Stimulated activated CD8-positive, alpha-beta memory T cell treated with anti-CD3 and anti-CD28 coated beads, Interleukin-4, amount 100 ng/mL, for 4 hours (primary cell): ENCODE measurements at places on chromosomes 2 and 18.

DNA sequence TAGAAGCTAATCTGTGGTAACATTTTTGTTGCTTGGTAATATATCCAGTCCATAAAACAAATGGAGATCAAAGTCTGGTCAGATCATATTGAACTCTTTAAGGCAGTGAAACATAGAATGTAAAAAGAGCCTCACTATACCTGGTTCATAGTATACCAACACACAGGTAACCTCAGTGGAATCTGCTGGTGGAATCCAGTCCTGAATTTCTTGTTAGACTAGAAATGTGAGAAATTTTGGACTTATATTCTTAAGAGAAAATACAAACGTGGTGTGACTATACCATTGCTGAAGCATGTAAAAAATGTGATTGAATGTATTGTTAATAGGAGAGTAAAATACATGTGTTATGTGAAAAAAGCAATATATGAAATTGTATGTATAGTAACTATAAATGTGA lies 46.1 kb upstream of the GRHL1 start:
- no peak for DNase-seq

GRCh38 chr2:137118140-137118539 lies 352.8 kb downstream of the THSD7B start:
- DNase-seq, result no peak

DNA sequence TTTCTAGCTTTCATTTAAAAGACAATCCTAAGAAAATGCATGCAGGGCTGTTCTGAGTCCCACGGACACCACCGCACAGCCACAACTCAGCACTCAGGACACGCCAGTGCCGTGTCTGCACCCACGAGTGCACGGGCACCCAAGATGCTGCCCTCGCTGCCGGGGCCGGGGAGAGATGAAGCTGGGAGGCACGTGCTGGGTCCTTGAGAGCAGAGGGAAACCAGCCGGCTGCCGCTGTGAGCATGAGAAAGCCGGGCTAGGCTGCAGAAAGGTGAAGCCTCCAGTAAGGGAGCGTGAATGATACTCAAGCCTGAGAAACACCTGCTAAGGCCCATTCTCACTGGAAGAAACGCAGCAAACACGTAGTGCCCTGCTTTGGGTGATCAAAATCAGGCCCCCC lies 4.8 kb downstream of the COPS9 start:
- no peak for DNase-seq

DNA sequence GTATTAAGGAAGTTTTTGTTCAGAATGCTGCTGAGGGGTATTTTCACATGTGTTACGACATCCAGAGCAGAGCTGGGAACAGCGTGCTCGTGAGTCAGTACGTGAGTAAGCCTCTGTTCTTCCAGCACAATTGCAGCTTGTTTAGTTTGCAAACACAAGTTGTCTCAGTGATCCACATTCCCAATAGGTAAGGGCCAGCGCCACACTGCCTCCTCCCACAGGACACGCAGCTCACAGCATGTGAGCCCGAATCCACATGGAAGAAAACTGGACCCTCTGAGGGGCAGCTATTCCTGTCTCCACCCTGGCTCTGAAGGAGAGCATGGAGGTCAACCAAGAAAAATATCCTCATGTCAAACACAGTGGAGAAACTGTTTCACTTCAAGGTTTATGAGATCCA lies 173.9 kb upstream of the PID1 start:
- no peak for DNase-seq

DNA sequence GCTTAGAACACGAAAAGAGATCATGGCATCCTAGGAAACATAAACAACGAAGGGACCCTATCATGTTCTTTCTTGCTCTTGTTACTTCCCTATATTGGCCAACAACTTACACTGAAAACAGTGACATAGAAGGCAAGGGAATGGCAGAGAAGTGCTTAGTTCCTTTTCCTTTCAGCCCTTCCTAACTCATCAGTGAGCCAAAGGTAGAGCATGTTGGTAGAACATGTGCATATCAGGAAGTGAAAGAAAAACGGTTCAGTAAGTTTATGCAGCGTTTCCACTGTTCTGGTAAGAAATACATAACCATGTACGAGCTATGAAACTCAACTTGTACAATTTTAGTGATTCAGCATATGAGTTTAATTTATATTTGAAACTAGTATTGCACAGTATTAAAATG lies 21.7 kb downstream of the AKAIN1 start:
- DNase-seq, result no peak

DNA sequence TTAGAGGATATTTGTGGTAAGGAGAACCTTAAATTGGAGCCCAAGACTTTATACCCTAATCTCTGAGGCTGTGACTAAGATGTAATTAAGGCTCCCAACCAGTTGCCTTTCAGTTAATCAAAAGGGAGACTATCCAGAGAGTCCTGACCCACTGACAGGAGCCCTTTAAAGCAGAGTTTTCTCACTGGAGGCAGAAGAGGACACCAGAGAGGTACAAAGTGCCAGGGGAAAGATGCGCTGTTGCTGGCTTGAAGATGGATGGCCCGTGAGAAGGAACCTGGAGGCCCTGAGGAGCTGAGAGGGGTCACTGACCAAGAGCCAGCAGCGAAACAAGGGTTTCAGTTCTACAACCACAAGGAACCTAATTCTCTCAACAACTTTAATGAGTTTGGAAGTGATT lies 137.3 kb downstream of the TMEM131 start:
- DNase-seq, result no peak

DNA sequence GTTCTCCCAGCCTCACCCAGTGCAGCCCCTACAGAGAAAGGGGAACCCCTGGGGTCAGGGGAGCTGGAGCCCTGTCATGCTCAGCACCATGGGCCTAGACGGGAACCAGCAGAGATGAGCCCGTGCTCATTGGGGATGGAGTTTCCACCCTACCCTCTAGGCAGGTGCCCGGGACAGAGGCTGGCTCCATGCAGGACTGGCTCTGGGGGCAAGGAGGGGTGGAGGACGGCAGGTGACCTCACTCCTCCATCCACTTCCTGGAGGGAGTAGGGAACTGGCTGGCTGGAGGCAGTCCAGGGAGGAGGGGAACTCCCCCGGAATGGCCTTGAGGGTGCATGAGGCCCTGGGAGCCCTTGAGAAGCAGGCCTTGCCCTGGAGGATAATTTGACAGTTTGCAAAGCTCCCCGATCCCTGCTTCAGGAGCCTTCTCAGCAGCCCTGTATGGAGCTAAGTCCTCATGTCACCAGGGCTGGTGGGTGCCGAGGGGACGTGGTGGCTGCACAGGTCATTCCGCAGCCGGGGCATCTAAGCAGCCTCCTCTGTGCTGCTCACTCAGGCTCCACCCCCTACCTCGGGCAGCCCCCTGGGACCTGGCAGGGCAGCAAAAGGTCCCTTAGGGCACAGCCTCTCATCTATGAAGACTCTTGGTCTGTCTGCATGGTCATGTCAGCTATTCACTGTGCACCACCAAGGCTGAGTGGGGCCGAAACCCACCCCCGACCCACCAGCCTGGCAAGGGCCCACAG lies 2.1 kb downstream of the NEURL3 start:
- DNase-seq, result no peak

- DNase-seq, result no peak
Measured at GRCh38 chr18:3649633-3650426, 199.9 kb downstream of the TGIF1 start.

DNA sequence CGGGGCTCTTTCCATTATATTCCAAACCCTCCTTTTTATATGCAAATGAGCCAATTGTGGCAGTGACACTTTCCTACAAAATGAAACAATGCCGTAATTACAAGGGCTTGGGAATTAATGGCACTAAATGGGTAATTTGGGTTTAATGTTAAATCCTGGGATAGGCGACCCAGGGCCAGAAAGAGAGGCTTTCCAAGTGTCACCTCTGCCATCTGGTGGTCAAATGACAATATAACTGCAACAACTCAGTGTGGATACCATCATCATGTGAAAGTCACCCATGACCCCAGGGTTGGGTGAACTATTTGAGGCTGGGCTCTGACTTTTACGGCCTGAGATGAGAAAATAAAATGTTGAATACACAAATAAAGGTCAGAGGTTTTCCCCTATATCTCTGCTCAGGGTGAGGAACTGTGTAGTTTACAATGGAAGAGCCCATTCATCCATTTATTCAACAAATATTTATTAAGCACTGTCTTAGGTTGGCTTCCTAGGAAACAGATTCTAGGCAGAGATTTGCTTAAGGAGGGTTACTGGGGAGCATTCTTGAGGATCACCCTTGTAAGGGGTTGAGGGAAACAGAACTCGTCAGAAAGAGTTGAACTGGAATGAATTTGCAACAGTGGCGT lies 13.6 kb upstream of the THADA start:
- no peak for DNase-seq

DNA sequence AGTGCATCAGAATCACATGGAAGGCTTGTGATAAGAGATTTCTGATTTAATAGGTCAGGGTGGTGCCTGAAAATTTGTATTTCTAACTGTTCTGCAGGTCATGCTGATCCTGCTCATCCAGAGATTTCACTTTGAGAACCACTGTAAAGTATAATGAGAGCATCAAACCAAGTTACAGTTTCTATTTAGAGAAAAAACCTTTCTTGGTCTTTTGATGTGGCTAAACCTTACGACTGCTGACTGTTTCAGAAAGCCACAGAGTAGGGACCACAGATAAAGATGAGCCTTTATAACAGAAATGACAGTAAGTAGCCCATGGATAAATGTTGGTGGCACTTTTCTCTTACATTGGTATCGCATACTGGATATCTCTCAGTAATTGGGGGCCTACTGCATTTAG lies 109.4 kb upstream of the FANCL start:
- no peak for DNase-seq

DNA sequence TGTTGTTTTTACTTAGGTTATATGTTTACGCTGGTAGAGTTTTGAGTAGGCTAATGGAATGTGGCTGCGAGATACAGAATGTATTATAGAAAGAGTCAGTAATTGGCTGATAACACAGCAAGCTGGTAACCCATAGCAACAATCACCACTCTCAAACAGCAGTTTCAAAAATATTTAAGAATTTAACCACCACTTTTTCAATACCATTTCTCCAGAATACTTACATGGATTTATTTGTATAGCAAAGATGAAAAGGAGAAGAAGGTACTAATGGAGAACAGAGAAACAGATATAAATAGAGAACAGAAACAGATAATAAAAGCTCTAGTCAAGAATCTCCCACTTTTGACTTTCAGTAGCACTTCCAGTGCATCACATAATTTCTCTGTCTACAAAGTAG lies 188.3 kb upstream of the SLC39A10 start:
- DNase-seq, result no peak

GRCh38 chr2:189866296-189866695 lies 82.0 kb downstream of the PMS1 start:
- DNase-seq, result no peak

DNA sequence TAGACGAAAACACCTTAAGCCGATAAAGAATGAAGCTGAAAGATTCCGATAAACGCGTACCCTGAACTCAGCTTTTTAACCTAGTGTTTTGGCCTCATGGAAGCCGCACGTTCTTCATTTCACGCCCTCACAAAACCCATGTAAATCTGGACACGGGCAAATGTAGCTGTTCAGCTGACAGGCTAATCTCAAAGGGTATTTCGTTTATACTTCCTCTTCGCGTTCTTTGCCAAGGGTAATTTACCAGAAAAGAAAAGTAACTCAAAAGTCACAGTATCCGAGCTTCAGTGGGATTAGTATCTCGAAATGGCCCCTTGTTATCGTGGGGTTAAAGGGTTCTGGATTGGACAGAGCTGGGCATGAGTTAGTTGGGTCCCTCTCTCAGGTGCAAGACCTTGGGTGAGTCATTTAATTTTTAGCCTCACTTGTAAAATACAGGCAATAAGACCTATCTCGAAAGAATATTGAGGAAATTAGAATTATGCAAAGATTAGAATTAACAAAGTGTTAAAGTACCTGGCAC lies 22.0 kb upstream of the STPG4 start:
- DNase-seq, result no peak

DNA sequence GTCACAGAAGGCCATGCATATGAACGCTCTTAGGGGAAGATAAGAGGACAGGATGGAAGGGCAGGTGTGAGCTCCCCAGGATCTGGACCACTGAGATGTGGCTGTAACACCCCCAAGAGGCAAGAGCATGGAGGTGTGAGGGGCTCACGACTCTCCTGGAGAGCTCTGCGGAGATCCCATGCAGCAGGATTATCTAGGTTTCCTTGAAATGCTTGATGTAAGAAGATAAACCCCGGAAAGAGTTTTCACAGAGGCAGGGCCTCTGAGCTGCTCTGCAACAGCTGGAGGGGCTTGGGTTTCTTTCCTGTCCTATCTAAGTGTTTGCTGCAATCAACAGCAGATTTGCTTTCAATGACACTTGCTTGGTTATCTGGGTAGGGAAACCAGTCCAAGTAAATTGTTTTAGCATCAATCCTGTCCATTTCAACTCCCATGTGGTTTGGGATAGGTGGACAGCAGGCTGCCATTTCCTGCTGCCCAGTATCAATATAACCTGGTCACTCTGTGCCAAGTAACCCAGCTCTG lies 138.9 kb downstream of the SMAD2 start:
- no peak for DNase-seq

DNA sequence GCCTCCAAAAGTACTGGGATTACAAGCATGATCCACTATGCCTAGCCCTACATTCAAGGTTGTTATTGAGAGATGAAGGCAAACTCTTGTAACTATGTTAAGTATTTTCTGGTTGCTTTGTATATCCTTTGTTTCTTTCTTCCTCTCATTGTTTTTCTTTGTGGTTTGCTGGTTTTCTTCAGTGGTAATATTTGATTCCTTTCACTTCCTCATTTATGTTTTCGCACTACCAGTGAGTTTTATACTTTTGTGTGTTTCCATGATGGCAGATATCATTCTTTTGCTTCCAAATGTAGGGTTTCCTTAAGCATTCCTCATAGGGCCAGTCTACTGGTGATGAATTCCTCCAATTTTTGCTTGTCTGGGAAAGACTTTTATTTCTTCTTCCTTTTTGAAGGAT lies 90.2 kb downstream of the NCK2 start:
- DNase-seq, result no peak

DNA sequence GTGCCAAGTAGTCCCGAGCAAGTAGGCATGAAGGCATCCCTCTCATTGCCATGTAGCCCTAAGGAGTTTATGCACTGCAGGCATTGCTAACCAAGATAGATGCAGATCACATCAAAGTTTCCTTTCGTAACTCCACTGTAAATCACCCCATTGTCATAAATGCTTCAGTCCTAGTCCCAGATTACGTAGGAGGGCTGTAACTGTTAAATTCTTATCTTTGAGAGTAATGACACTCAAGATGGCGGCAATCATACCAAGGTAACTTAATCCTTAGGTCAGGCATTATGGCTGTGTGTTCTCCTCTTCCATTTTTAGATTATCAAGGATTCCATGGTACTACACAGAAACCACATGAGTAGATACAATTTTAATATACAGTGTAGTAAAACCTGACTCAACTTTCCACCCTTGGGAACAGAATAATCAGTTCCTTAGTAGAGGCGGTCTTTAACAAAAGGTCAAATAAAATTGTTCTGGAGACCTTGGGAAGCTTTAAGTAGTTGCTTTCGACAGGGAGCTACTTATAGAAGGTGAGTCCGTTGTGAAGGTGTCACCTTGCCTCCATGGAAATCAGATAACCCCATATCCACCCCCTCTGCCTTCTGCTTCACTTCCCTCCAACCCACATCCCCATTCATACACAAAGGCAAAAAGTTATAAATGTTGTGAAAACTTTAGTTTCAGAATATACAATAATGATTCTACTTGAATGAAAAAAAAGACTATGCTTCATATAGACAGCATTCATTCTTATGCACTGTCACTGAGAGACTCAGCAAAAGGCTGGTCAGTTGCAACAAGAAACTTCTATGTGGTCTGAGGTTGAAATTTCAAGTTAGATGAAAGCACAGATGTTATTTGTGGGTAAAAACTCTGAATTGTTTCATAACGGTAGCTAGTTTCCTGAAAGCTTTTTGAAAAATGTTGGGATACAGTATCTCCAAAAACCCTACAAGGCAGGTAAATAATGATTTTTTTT lies 64.8 kb upstream of the GALNT5 start:
- DNase-seq, result no peak

- no peak for DNase-seq
Measured at GRCh38 chr2:240798327-240798905, 21.6 kb downstream of the KIF1A start.
